Stimulated activated CD4-positive, alpha-beta T cell treated with anti-CD3 and anti-CD28 coated beads, Interleukin-1b, Interleukin-23, amount 100 ng/mL, for 1 hour (primary cell): ENCODE measurements at places on chromosomes 1 and 21.

DNA sequence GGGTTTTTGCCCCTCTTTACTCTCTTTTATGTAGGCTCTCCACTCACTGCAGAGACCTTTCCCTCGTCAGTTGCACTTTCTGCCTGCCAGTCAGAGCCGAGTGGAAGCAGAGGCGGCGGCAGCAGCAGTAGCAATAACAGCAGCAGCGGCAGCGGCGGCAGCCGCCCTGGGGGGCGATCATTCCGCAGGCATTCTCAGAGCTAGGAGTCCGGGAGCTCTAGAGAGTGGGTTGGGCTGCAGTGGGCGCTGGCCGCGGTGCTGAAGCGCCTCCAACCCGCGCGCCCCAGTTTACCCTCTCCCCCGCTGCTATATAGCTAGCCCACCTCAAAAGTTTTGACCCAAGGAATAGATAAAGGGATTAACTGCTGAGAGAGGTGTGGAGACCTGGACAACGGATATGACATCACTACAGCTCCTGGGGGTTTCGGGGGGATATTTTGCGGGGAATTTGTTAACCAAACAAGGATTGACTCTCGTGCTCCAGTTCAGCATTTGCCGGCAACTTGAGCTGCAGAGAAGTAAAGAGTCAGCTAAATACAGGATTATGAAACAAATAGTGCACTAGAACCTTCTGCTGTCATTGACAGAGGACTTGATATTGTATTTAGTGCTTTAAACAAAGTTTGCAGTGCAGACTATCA, at the start of gene OLFM3:
TSS of gene OLFM3 (minus strand) at position 102 of the 641 bp plus-strand sequence.
- no peak for DNase-seq

DNA sequence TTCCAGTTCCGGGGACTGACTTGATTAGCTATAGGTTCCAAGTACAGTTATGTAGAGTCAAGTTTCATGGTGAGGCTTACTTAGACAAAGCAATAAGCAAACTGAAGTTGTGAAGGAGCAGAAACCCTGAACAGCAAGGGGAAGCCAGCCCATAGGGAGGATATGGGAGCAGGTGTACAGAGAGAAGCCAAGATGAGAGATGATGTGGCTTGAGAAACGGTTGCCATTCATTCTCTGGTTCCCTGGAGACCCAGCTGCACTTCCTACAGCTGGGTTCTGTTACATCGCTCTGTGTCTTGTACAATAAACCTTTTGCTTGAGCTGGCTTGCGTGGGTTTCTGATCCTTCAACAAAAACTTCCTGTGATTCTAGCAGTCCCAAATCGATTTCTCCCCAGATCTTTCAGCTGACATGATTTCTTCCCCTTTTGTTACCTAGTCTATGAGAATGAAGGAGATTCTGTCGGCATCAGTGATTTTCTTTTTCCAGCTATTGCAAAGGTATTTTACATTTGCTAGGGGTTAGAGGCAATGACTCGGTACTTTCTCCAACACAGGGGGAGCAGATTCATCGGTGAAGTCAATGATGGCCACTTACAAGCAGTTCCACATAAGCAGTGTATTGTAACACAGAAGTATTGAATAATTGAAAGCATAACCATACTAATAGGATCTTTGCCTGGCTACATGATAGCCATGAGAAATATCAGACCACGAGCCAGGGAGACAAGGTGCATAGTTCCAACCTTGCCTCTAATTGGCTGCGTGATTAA, 67.3 kb downstream of the URB2 start:
- DNase-seq = no peak

- no peak for DNase-seq
Observed at GRCh38 chr1:54548389-54549044, 489 bp downstream of the ACOT11 start.

GRCh38 chr1:39021426-39021825, 4.7 kb upstream of the NDUFS5 start:
- DNase-seq = no peak

DNA sequence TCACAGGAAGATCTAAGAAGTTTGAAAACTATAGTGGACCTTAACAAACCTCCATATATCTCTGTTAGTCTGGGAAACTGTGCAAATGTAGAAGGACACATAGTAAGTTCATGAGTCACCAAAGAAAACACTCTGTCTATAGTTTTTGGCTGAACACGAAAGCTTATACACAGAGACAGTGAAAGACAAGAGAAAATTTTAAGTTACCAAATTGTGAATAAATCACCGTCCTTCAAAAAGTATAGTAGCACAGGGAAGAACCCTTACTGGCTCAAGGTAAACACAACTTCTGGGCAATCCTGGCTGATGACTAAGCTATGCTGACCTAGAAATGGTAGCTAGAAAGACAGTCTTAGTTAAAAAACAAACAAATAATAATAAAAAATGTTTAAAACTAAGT, 1057.9 kb downstream of the AMY1C start:
- no peak for DNase-seq

DNA sequence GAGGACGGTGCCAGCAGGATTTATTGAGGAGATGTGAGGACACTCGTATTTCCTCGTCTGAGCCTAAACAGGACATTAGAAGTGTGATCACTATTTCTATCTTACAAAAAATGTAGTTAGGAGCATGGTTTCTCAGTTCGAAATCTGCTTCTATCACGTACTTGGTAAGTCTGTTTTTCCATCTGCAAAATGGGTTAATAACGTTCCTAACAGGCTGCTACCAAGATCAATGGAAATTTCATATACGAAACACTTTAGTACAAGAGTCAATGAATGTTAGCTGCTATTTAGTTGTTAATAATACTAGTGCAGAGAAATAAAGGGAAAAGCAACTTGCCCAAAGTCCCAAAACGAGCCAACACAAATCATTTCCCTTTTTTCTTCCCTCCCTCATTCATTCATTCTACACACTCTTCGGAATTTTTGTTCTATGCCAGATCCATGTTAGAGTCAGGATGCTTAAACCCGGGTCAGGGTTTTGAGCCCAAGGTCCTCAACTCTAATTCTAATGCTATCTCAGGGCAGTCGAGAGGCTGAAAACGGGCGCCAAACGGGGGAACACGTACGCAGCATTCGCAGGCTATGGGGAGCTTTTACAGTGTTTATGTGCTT, 608 bp downstream of the SNRNP40 start:
- DNase-seq = no peak

GRCh38 chr1:35708441-35708921, 10.2 kb downstream of the C1orf216 start:
- DNase-seq = no peak

DNA sequence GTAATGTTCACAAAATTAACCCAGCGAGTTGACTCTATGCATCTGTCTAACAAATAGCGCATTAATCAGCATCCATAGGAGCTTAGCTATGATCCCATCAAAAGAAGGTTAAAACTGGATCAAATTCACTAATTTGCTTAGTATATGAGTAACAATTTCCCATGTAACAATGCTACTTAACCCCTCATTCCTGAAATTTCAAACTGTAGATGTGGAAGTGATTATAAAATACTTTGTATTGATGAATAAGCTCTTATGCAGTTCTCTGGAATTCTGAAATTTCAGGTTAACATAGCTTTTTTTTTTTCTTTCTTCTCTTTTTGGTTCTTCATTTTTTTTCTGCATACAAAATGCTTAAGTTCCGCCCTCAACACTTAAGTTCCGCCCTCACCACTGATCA, 1272.7 kb downstream of the KCNT2 start:
- no peak for DNase-seq

- no peak for DNase-seq
Observed at GRCh38 chr1:199087144-199087543, 448.3 kb downstream of the PTPRC start.

DNA sequence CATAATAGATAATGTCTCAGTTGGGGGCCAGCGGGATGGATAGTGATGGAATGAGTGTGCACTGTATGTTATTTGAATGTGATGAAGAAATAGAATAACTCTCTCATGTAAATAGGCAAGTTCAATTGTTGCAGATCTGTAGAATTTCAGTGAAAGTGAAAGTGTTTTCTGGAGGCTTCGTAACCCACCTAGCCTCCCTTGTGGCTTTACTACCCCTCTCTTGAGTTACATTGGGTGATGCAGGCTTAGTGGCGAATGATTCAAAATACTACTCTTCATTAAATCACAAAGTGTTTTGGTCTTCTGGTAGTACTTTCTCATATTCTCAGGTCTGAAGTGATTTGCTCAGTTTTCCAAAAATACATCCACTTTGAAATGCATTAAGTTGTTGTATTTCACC, 411.9 kb downstream of the ZP4 start:
- DNase-seq = no peak

- DNase-seq = no peak
Observed at GRCh38 chr21:34736116-34736874, 67.5 kb downstream of the CLIC6 start.

GRCh38 chr1:204350857-204351573, 8.7 kb downstream of the PLEKHA6 start:
- no peak for DNase-seq

DNA sequence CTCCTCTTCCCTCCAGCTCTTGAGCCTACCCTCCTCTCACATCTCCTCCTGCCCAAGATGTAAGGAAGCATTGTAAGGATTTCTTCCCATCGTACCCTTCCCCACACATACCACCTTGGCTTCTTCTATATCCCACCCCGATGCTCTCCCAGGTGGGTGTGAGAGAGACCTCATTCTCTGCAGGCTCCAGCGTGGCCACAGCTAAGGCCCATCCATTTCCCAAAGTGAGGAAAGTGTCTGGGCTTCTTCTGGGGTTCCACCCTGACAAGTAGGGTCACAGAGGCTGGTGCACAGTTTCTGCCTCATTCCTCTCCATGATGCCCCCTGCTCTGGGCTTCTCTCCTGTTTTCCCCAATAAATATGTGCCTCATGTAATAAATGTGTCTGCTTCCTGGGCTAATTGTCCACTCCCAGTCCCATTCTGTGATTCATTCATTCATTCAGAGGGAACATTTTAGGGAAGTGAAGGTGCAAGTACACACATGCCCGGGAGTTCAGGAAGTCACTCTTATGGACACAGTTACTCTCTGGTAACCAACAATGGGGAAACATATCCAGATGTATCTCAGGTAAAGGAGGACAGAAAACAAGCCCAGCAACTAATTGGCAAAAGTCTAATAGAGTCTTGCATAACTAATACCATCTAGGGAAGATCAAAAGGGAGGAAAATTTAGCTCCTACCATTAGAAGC, 1.9 kb downstream of the SPRR4 start:
- no peak for DNase-seq

DNA sequence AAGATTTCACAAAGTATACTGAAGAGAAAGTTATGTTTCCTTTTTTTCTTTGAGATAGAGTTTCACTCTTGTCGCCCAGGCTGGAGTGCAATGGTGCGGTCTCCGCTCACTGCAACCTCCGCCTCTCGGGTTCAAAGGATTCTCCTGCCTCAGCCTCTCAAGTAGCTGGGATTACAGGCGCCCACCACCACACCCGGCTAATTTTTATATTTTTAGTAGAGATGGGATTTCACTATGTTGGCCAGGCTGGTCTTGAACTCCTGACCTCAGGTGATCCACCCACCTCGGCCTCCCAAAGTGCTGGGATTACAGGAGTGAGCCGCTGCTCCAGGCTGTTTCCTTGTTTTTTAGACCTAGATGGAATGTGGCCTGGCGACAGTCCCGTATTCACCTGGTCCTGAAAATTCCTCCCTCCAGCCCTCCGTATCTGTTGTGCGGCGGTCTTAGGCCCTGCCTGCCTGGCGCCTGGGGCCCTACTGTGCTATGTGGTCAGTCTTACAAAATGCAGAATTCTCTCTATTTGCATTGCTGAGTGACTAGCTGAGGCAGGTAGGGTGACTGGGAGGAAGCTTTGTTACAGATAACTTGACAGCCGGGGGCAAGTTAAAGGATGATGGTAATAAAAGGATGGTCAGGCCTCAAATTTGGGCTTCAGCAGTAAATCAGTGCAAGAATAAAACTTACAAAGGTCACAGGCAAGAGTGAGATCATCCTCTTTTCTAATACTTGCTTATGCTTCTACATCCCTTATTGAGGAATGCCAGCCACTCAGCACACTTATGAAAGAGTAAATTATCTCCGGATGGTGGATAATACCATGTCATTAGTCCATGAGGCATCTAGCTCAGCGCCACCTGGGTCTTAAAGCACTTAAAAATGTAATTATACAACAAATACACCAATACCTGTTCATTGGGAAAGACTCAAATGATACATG, 30.3 kb downstream of the PARK7 start:
- DNase-seq = no peak

GRCh38 chr1:207867136-207868109, 43.5 kb downstream of the CD34 start:
- no peak for DNase-seq

DNA sequence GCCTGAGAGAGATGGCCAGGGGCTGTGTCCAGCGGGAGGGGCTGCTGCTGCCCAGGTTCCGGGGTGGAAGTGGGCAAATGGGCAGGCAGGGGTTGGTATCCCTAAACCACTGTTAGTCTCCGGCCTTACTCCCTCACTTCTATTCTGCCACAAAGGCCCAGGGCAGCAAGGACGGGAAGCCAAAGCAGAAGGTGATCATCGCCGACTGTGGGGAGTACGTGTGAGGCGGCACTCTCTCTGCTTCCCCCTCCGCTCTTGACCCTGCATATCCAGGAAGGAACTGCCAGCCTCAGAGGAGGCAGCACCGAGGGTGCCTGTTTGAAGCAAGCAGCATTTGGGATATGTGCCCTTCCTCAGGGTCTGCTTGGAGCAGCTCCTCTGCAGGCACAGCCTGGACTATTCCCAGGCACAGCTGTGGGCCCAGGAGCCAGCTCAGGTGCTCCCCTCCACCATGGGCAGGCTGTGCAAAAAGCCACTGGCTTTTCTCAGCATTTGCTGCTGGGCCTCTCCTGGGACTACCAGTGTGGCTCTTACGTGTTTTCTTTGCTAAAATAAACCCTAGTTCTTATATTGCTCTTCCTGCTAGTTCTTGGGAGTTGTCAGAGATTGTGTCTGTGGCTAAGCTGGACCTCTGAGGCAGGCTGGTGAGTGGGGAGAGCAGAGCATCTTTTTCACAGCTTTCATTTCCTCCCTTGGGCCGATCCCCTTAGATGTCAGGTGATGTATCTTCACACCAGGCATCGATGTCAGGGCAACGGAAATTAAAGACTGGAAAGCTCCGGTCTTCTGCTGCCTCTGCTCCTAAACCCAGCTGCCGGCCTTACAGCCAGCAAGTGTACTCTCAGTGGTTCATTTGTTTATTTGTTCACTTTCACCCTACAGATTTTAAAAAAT, 14.7 kb downstream of the PPIE start:
- no peak for DNase-seq

DNA sequence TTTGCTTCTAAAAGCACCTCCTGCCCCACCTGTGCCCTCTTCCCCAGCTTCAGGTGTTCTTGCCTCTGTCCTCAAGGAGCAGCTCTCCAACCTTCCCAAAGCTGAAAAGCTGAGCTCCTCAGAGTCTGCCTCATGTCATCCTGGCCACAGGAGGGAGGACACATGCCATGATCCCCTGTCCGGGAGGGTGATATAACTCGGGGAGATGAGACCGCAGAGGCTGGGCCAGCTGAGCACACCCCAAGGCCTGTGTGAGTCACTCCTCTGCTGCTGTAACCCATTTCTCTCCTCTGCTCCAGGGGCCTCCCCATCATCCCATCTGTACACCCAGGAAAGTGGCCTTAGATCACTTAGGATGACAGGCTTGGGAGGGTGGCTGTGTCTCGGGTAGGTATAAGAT, 49.8 kb downstream of the EPHB2 start:
- no peak for DNase-seq

- DNase-seq = no peak
Observed at GRCh38 chr1:87115317-87115890, 201.0 kb downstream of the HS2ST1 start.

- DNase-seq = no peak
Observed at GRCh38 chr1:219805191-219805590, 123.2 kb downstream of the SLC30A10 start.
